ENCODE measurements at places on chromosomes 2 and 18.
A peak's percentile ranks its signal among the peaks of the same experiment; 100 is the strongest.

GRCh38 chr18:73408469-73408868 lies 540.7 kb upstream of the NETO1 start:
- DNase-seq = no peak

DNA sequence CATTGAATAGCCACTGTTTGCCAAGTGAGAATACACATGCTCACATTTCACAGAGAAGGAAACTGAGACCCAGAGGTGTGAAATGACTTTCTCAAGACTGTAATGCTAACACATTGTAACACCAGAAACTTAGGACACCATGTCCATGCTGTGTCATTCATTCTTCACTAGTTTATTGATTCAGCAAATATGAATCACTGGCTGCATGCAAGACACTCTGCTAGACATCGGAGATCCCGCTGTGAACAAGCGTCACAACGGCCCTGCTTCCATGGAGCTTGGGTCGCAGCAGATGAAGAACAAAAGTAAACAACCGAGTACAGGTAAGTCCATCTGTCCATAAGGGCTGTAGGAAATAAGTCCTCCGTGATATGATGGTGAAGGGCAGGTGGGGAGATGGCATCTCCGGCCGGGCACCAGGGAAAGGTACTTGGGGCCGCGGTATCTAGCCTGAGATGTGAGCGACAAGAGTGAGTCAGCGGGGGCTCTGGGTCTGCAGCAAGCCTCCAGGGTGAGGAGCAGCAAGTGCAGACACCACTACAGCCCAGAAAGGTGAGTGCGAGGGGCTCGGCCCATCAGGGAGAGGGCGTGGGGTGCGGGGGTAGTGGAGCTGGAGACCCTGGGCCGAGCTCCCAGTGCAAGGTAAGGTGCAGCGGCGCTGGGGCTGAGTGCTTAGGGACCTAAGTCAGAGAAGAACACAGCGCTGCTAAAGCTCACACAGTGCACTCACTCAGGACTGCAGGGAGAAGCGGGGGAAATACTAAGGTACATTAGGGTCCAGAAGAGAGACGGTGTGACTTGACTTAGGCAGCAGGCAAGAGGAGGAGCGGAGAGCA lies 391.2 kb downstream of the FBXO15 start:
- peak; percentile 71 for DNase-seq

GRCh38 chr2:55524884-55525437 lies 5.4 kb downstream of the CFAP36 start:
- DNase-seq = no peak

GRCh38 chr2:8624855-8625398 lies 56.9 kb upstream of the ID2 start:
- DNase-seq = no peak

GRCh38 chr2:129765326-129765677 lies 214.2 kb upstream of the RAB6C start:
- no peak for DNase-seq

GRCh38 chr2:233851169-233851568 lies 3.2 kb downstream of the HJURP start:
- no peak for DNase-seq

GRCh38 chr2:203126996-203127395 lies 111.8 kb upstream of the CYP20A1 start:
- DNase-seq = no peak

GRCh38 chr18:23127090-23127489 lies 8.2 kb upstream of the CABLES1 start:
- DNase-seq = no peak

DNA sequence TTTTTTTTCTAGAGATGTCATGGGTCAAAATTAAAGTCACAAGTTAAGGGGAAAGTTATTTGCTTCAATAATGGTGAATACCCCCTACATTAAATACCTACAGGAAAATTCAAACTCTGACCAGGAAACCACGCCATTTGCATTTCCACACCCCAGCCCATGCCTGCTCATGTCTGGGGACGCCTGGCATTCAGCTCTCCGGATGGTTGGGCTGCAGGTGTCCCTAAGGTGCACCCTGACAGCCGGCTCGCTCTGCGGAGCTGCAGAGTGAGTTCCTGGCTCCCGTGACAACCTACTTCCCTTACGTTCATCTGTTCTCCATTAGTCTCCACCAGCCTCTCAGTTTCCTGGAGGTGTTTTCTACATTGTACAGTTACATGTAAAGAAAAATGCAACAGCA lies 122.7 kb upstream of the RIOK3 start:
- DNase-seq = peak; percentile 8

- no peak for DNase-seq
Observed at GRCh38 chr2:158722266-158723105, 72.6 kb upstream of the DAPL1 start.

DNA sequence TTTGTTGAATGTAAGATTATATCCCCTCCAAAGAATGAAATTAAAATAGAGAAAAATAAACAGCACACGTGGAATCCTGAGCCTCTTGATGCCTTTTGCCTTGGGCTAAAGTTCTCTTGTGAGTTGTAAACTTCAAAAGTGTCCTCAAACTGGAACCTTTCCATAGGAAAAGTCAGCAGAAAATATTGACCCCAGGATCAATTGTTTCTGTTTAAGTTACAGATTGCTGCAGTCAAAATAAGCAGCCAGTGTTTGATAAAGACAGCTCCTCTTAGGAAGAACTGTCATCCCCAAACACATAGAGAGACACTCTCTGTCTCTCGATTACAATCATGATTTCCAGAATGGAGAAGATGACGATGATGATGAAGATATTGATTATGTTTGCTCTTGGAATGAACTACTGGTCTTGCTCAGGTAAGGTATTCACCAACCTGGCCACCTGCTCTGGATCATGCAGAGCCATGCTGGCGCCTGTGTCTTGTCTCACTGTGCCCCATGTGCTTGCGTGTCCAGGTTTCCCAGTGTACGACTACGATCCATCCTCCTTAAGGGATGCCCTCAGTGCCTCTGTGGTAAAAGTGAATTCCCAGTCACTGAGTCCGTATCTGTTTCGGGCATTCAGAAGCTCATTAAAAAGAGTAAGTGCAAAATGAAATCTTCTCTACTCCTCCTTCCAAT lies at the start of gene SPP2:
Gene SPP2 (plus strand): TSS at position 248 of the 681 bp plus-strand sequence. CDS start 85 bp downstream, at position 333.
- no peak for DNase-seq

GRCh38 chr2:159736048-159736447 lies 23.7 kb downstream of the MARCHF7 start:
- DNase-seq = no peak

- DNase-seq = no peak
Observed at GRCh38 chr2:195003881-195004471, 653.0 kb upstream of the SLC39A10 start.

GRCh38 chr18:34702814-34703213 lies 7.3 kb upstream of the DTNA start:
- DNase-seq = no peak

DNA sequence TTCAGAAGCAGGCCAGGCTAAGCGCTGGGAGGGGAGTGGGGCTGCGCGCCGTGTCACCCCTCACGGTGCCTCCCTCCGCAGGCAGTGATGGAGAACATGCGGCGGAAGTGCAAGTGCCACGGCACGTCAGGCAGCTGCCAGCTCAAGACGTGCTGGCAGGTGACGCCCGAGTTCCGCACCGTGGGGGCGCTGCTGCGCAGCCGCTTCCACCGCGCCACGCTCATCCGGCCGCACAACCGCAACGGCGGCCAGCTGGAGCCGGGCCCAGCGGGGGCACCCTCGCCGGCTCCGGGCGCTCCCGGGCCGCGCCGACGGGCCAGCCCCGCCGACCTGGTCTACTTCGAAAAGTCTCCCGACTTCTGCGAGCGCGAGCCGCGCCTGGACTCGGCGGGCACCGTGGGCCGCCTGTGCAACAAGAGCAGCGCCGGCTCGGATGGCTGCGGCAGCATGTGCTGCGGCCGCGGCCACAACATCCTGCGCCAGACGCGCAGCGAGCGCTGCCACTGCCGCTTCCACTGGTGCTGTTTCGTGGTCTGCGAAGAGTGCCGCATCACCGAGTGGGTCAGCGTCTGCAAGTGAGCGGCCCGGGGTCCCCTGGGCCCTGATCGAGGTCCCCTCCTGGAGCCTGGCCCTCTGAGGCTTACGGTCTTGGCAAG lies 12.2 kb downstream of the WNT10A start:
- DNase-seq = peak; percentile 65

- DNase-seq = peak; percentile 62
Observed at GRCh38 chr18:25351777-25352628, at the start of gene ZNF521. Gene ZNF521 (minus strand): TSS chr18:25352166. CDS start chr18:25350946, 1,220 bp downstream.

GRCh38 chr2:237296756-237297155 lies 117.2 kb downstream of the COL6A3 start:
- DNase-seq = no peak

DNA sequence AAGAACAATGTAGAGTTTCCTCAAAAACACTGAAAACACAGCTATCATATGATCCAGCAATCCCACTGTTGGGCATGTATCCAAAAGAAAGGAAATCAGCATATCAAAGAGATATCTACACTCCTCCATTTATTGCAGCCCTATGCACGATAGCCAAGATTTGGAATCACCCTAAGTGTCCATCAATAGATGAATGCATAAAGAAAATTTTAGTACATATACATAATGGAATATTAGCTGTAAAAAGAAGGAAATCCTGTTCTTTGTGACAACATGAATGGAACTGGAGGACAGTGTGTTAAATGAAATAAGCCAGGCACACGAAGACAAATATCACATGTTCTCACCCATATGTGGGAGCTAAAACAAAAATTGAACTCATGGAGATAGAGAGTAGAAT lies 114.5 kb upstream of the FN1 start:
- no peak for DNase-seq

GRCh38 chr2:199602271-199602895 lies 144.6 kb upstream of the SATB2 start:
- no peak for DNase-seq

DNA sequence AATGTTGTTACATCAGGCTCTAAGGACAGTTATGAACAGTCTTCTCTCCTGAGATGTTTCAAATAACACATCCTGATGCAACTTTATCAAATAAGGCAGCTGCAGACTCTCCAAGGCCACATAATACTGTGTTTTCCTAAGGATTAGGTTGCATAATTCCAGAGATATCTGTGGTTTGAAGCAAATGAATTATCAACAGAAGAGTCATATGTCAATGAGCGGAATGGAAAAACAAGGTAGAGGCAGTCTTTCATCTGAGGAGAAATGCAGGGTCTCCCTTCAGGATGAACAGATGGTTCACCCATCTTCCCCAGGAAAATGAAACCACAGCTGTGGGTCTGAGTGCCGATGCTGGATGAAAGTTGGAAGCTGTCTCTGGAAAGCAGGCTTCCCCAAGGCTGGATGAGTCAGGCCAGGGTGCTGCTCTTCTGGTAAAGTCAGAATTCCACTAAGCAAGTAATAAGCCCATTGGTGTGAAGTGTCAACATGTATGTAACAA lies 22.2 kb downstream of the LYG1 start:
- no peak for DNase-seq

- DNase-seq = no peak
Observed at GRCh38 chr18:79275992-79276391, 119.7 kb upstream of the NFATC1 start.

DNA sequence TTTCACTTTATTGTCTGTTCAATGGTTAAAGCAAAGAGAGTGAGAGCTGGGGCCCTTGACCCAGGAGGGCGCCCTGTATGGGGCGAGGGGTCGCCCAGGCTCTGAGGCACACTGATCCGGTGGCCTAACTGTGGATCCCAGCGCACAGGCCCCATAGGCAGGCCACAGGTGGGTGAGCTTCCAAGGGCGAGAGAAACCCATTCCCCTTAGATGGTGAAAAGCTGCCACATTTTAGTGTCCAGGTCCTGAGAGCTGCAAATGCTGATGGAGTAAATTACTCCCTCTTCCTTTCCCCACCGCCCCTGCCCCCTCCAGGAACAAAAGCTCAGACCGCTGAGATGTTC lies 5.9 kb upstream of the DLX2 start:
- no peak for DNase-seq

DNA sequence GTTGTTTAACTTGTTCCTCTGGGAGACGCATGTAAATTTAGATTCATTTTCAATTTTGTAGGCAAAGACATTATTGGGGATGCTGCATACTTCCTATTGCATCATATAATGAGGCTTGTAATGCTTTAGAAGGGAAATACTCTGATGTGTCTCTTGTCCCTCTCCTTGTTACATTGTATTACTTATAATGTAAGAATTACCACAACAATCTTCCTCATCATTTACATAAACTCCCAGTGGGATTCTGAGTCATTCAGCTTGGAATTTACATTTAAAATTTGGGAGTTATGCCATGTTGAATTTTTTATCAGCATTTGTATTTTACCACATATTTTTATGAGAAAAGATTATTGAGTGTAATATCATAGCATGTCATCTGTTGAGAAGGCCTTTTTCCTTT lies 963.4 kb upstream of the NRXN1 start:
- DNase-seq = no peak

- DNase-seq = no peak
Observed at GRCh38 chr2:216920937-216921456, 61.1 kb upstream of the TNP1 start.

DNA sequence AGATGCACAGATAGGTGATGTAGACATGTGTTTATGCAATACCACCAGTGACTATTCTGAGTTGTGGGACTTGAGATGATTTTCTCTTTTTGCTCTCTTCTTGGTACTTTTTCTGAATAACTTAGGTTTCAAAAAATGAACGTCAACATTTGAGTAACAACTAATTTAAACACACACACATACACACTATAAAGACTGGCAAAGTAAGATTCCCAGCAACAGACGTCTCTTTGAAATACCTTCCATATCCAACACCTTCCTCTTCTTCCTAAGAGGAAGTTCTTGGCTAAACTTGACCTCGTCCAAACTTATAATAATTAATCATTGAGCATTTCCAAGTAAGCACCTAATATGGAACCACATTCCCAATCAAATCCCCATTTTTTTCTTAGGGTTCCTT lies 81.6 kb upstream of the RGPD4 start:
- no peak for DNase-seq

DNA sequence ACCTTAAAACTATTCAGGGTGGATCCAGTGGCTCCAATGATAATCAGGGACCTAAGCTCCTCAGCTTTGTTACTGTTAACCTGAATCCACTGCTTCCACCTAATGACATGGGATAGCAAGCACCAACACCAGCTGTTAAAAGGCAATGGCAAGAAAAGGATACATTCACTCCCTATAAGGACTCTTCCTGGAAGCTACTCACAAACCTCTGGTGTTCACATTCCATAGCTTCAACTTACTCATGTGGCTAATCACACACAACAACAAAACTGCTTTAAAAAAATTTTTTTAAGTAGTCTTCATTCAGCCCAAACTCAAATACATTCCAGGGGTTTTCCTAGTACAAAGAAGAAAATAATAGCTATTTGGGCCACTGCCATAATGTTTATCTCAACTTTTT lies 24.5 kb downstream of the ROCK2 start:
- no peak for DNase-seq

- no peak for DNase-seq
Observed at GRCh38 chr18:48827291-48828193, 123.2 kb downstream of the SMAD7 start.

DNA sequence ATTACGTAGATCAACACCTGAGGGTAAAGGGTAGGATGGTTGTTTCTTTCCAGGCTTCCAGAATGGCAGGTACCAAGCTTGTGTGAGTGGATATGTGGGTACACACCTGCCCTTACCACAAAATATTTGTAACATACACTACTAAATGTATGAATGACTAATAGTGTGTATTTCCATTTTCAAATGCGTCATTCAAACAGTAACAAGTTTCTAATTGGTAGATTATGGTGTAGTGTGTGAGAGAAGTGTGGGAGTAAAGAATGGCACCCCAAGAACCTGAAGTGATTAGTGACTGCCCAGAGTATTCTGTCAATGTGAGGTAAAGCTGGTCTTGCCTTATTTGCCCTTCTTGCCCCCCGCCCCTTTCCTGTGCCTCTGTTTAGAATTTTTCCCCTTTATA lies 21.1 kb downstream of the AGPS start:
- DNase-seq = no peak

- DNase-seq = no peak
Observed at GRCh38 chr2:220646424-220646823, 925.7 kb downstream of the EPHA4 start.

- DNase-seq = no peak
Observed at GRCh38 chr2:179181002-179181401, 83.6 kb downstream of the SESTD1 start.
